ENCODE measurements at places on chromosomes 5 and 9. TPM values are rescaled to one million over a fixed set of nuclear protein-coding genes. Genes with fewer than 3 reads are reported as not detected.
A peak's percentile ranks its signal among the peaks of the same experiment; 100 is the strongest.

DNA sequence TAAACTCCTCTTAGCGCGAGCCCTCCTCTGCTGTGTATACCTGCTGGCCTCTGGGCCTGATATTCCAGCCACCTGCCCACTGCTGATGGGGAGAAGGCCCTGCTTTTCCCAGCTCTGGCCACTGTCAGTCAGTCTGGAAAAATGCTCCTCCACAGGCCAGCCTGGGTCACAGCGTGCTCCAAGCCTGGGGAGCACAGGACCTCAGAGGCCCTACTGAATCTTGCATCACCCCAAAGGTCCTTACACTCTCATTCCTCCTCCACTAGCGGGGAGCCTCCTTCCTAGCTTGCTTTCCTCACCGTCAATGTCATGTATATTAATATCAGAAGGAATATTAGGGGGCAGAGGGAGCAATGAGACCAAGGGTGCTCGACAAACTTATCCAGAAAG is 73.7 kb downstream of the SHB start:
- H3K4me1 ChIP-seq: peaks cover 40% of the 10 kb centered on the region
- DNase-seq: no peak
- H3K4me3 ChIP-seq: peak overlapping the region; percentile 59
- peaks cover 6% of the 10 kb centered on the region for H3K36me3 ChIP-seq
- H3K27ac ChIP-seq: peak overlapping the region; percentile 55

DNA sequence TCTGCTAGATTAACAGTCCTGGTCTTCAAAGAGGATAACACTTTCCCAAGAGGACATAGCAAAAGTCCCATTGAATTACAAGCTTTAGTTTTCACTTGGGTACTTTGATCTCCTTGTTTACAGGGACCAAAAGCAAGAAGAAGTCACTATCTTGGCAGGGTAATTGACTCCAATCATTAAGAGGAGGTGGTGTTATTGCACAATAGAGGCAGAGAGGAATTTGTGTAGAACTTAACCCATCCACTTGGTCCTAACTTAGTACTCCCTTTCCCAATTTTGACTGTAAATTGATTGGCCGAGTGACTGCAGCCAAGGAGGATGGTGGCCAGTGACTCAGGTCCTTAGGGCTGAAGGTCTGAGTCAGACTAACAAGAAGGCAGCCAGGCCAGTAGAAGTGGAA is 9.3 kb upstream of the TRPC7 start:
- peaks cover 56% of the 10 kb centered on the region for H3K27me3 ChIP-seq
- H3K36me3 ChIP-seq: no peaks in the 10 kb centered on the region
- H3K4me3 ChIP-seq: no peak overlapping the region
- no peak overlapping the region for H3K27ac ChIP-seq
- H3K4me1 ChIP-seq: no peaks in the 10 kb centered on the region

DNA sequence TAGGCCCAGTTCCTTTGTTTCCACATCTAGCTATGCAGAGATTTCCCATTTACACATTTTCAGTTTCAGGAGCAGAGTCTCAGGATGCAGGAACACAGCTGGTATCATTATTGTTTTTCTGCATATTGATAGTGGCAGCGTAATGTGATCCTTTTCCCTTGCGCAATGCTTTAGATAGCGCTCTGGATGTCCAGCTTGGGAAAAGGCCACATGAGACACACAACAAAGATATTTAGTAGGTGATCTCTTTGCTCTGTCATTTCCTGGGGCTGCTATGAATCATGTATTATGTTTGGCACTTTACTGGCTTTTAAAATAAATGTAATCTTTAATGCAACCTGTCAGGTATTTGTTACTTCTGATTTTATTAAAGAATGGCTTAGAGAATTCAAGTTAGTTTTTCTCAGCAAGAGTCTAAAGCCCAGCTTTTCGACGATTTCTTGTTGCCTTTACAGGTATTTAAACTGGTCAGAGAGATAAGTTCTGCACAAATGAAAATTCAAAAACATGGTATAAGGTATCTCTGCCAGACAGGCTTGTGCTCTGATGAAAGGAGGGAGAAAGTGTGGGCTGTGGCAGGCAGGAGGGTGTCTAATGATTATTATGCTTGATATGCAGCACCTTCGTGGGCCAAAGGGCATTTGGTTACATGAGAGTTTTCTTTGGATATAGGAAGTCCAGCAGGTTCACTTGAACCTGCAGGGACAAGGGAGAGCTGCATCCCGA is 42.2 kb downstream of the PTTG1 start:
- no peaks in the 10 kb centered on the region for H3K27me3 ChIP-seq
- H3K27ac ChIP-seq: peak overlapping the region; percentile 52
- no peak overlapping the region for H3K4me3 ChIP-seq
- peak; percentile 89 for DNase-seq

DNA sequence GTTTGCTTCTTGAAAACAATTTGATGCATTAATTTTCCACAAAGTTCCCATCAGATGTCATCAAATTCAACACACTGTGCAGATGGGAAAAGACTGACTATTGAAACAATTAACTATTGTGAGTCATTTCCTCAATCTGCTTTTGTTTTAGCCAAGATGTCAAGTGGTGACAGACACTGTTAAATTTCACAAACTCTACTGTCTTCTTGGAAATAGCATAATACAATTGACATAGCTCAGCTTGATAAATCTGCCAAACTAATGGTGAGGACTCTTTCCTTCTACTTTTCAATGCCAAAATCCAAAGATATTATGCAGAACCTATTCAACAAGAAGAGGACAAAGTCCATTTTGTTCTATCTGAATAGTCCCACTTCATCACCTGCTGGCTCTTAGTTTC is 242.3 kb downstream of the CAAP1 start:
- no peaks in the 10 kb centered on the region for H3K4me1 ChIP-seq
- no peak for DNase-seq
- H3K4me3 ChIP-seq: no peak overlapping the region
- no peaks in the 10 kb centered on the region for H3K36me3 ChIP-seq
- no peak overlapping the region for H3K27ac ChIP-seq

- no peak overlapping the region for H3K4me3 ChIP-seq
- no peaks in the 10 kb centered on the region for H3K36me3 ChIP-seq
- no peaks in the 10 kb centered on the region for H3K4me1 ChIP-seq
- H3K27me3 ChIP-seq: no peaks in the 10 kb centered on the region
- no peak overlapping the region for H3K27ac ChIP-seq
- DNase-seq: no peak
Measured at GRCh38 chr9:107694390-107694789, 204.8 kb upstream of the KLF4 start.

DNA sequence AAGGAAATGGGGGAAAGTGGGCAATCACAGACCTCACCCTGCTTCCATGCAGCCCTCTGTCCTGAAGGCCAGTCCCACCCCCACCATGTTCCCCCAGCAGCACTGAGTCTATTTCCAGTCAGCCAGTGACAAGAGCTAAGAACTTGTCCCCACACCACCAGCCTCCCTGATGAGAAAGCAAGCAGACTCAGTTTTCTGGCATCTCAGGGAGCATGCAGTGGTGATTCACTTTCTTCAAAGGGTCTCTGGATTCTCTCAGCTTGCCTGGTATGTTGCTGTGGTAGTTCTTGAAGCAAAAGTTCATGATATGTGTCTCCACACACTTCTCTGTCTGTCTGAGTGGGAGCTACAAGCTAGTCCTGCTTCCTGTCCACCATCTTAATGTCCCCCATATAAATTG is 799.9 kb upstream of the TYRP1 start:
- no peaks in the 10 kb centered on the region for H3K4me1 ChIP-seq
- H3K27ac ChIP-seq: no peak overlapping the region
- no peak overlapping the region for H3K4me3 ChIP-seq
- H3K27me3 ChIP-seq: peaks cover 44% of the 10 kb centered on the region
- DNase-seq: no peak
- H3K36me3 ChIP-seq: no peaks in the 10 kb centered on the region

GRCh38 chr9:15135164-15135792 is 171.7 kb downstream of the TTC39B start:
- peak overlapping the region; percentile 11 for H3K4me3 ChIP-seq
- peaks cover 6% of the 10 kb centered on the region for H3K4me1 ChIP-seq
- H3K36me3 ChIP-seq: no peaks in the 10 kb centered on the region

DNA sequence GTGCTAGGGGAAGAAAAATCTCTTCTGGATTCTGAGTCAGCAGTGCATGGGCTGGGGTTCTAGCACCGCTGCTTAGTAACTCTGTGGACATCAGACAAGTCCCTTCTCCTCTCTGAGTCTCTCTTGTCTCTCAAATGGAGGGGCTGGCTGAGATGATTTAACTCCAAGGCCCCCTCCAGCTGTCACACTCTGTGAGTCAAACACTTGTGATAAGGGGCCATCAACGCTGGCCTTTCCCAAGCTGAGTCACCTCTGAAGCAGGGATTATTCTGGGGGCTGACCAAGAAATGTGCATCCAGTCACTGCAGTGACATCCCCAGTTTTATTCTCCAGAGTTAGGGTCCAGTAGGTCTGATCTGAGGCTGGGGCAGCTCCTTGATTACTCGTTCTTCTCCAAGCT is 110.4 kb upstream of the ZNF462 start:
- no peaks in the 10 kb centered on the region for H3K4me1 ChIP-seq
- H3K4me3 ChIP-seq: no peak overlapping the region
- no peaks in the 10 kb centered on the region for H3K36me3 ChIP-seq
- no peak for DNase-seq
- H3K27ac ChIP-seq: no peak overlapping the region

- peak overlapping the region; percentile 98 for H3K4me3 ChIP-seq
- no peaks in the 10 kb centered on the region for H3K27me3 ChIP-seq
- H3K27ac ChIP-seq: peak overlapping the region; percentile 98
- peaks cover 12% of the 10 kb centered on the region for H3K4me1 ChIP-seq
Measured at GRCh38 chr9:37784291-37784615, 611 bp downstream of the EXOSC3 start.

DNA sequence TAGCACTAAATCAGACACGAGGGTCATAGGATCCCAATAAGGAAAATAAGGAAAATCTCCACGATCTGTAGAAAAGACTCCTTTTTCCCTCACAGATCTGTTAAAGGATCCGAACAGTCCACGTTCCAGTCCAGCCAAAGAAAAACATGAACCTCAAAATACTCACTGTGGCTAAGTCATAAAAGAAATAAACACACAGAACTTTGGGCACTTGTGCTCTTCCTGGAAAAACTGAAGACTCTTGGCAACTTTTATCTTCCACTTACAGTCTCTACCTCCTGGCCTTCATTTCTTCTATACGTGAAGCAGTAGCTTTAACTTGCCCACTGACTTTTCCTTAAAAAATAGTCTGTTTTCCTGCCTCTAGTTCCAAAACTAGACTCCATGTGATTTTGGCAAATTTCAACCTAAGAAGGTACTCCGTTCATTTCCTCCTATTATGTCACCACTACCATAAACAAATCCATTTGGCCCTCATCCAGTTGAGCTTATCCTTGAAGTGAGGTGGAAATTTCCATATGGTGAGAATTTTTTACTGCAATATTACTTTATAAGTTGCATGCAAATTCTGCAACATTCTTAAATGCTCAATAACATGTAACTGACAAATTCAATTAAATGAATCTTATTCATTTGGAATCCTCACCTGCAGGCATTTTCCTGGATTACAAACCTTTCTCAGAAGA is 5.3 kb upstream of the LHFPL2 start:
- peaks cover 14% of the 10 kb centered on the region for H3K4me1 ChIP-seq
- H3K27me3 ChIP-seq: no peaks in the 10 kb centered on the region
- H3K27ac ChIP-seq: no peak overlapping the region
- peak; percentile 35 for DNase-seq

DNA sequence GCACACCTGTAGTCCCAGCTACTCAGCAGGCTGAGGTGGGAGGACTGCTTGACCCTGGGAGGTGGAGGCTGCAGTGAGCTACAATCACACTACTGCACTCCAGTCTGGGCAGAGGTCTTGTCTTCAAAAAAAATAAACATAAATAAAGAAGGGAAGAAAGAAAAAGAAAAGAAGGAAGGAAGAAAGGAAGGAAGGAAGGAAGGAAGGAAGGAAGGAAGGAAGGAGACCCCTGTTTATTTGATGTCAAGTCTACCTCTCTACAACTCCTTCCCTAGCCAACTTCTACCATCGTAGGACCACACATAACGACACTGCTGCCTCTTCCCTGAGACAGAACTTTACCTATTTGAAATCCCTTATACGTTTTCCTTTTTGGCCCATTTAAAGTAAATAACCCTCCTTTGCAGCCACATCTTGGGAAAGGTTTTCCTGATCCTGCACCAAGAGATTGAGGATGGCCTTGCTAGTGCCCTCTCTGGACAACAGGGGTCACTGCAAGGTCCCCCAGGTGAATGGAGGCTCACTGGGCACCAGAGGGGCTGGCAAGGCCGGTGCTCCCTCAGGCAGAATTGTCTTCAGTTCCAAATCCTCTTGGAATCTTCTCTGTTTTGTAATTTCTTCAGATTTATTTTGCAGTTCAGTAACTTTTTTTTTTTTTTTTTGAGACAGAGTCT is 10.5 kb downstream of the RPS14 start:
- no peaks in the 10 kb centered on the region for H3K27me3 ChIP-seq
- no peak overlapping the region for H3K27ac ChIP-seq
- no peak overlapping the region for H3K4me3 ChIP-seq
- peak; percentile 71 for DNase-seq

DNA sequence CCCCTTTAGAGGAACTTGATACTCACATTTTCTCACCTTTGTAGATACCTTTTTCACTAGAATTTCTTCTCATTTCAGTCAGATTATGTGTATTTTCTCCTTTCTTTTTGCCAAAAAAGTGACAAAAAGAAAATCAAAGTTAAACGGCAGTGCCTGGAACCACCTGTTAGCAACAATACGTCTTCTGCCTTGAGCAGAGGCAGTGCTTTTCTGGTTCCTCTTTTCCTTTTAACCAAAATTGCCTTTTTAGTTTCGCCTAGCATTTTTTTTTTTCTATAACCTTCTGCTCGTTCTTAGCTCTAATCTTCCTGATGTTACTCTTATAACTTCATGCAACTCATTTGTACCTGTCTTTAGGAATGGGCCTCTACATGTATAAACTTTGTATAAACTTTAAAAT is 26.1 kb downstream of the SMIM32 start:
- H3K27ac ChIP-seq: no peak overlapping the region
- H3K4me3 ChIP-seq: no peak overlapping the region
- no peak for DNase-seq
- no peaks in the 10 kb centered on the region for H3K27me3 ChIP-seq

DNA sequence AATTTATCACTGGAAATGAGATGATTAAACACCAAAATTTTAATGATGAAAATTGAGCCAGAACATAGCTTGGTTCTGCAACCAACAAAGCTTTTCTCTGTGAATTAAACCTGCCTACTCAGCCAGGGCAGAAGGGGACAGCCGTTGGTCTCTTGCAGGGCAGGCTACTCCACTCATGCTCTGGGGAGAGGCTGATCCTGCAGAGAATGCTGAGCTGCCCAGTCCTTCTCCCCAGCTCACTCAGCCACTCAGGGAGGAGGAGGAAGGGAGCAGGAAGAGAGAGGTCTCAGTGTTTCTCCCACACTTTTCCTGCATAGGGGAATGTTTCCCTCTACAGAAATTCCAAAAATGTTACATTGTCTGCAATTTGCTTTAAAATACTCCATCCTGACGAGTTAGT is 40.4 kb upstream of the HMHB1 start:
- H3K27ac ChIP-seq: no peak overlapping the region
- no peaks in the 10 kb centered on the region for H3K36me3 ChIP-seq
- H3K4me3 ChIP-seq: no peak overlapping the region
- no peaks in the 10 kb centered on the region for H3K27me3 ChIP-seq

- no peaks in the 10 kb centered on the region for H3K36me3 ChIP-seq
- H3K4me3 ChIP-seq: no peak overlapping the region
- no peak overlapping the region for H3K27ac ChIP-seq
- no peaks in the 10 kb centered on the region for H3K27me3 ChIP-seq
- DNase-seq: peak; percentile 30
- H3K4me1 ChIP-seq: peaks cover 21% of the 10 kb centered on the region
Measured at GRCh38 chr5:30764704-30765103, 428.8 kb upstream of the CDH6 start.

The PCDHGC3 gene
- 31.7 TPM for total RNA-seq

The LEAP2 gene
- 2.9 TPM for total RNA-seq

The SYNPO gene
- total RNA-seq: 6.3 TPM

The ANKRD31 gene
- total RNA-seq: 0.56 TPM

The PAXX gene
- total RNA-seq: 43.6 TPM

The PALM2AKAP2 gene
- 9.1 TPM for total RNA-seq

The DND1 gene
- 5.1 TPM for total RNA-seq

The PRUNE2 gene
- total RNA-seq: 0.29 TPM

The SKP1 gene
- total RNA-seq: 415 TPM

The HEMGN gene
- not detected for total RNA-seq

The SPINK6 gene
- 1.9 TPM for total RNA-seq

The ACOT12 gene
- not detected for total RNA-seq
